Fibroblast of skin of abdomen (primary cell): ENCODE measurements at places on chromosomes 5 and 9.

GRCh38 chr5:136058972-136059354 lies 30.2 kb downstream of the TGFBI start:
- DNase-seq: no peak

GRCh38 chr5:456351-457194 lies 13.6 kb downstream of the EXOC3 start:
- no peak for DNase-seq

GRCh38 chr5:34694012-34694411 lies 37.9 kb downstream of the RAI14 start:
- DNase-seq: no peak

- DNase-seq: no peak
Measured at GRCh38 chr5:32814141-32814540, 103.0 kb downstream of the NPR3 start.

DNA sequence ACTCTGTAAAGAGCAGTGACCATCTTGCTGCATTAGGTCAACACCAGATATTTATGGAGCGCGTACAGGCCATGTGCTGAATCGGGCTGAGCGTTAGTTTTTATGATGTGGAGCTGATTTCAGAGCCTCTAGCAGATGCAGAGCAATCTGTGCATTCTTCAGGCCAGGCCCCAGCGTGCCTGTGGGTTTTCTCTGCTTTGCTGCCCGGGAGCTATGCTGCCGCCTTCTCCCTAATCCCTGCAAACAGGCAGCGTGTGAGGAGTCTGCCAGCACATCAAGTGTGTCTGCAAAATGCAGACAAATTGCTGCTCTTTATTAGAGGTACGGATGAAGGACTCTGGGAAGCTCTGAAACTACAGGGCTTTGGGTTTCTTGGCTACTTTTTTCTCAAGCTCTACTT lies 170.0 kb downstream of the NTRK2 start:
- DNase-seq: peak; percentile 87

DNA sequence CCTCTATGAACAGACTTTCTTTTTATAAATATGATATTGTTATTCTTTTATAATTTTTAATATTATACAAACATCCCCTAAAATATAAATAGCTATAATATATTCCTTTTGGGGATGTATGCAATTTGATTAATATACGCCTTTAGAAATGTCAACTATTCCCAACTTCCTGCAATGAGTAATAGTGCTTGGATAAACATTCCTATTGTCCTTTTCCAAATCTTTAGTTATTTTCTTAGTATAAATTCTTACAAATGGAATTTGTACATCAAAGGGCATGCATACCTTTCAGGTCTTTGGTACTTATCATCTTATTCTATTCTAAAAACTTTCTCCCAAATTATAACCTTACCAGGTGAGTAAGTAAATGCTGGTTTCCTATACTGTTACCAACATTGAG lies 6.2 kb downstream of the NLN start:
- DNase-seq: no peak

GRCh38 chr9:134088063-134088725 lies 20.4 kb upstream of the BRD3 start:
- no peak for DNase-seq

- DNase-seq: peak; percentile 42
Measured at GRCh38 chr9:83981126-83981871, 694 bp downstream of the RMI1 start.

- no peak for DNase-seq
Measured at GRCh38 chr5:112693301-112693700, 44.4 kb upstream of the APC start.

DNA sequence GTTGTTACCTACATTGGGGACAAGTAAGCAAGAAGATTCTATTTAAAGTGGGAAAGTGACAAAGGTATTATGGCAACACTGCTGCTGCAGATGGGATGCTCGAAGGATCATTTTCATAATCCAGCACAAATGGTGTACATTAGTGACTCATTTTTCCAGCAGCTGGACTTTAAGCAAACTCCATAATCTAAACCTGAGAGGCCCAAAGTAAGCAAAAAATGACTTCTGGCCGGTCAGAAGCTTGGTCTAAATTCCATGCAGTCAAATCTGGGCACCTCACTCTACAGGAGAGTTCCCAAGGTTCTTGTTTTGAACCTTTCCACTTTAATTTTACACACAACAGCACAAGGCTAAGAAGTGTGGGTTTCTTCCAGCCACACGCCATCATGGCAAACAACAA lies 43.6 kb upstream of the TRAF1 start:
- peak; percentile 9 for DNase-seq

DNA sequence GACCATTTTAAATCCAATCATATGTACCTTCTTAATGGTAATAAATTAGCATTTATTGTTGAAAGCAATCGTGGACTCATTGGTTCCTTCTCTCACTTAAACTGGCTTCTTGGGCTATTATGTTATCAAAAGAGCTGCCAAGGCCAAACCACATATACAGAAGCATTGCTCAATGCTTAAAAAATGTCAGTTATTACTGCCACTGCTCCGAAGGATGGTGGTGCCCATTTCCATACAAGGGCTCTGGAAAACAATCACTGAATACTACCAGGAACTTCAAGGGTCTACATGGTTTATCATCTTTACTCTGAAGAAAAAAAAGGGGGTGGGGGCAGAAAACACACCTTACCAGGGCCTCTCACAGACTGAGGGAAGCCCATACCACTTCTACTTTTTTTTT lies 104.3 kb downstream of the GNAQ start:
- peak; percentile 46 for DNase-seq

- DNase-seq: peak; percentile 42
Measured at GRCh38 chr5:66933066-66933465, 263.5 kb downstream of the CD180 start.

- DNase-seq: no peak
Measured at GRCh38 chr9:85290019-85290418, 451.7 kb downstream of the AGTPBP1 start.

DNA sequence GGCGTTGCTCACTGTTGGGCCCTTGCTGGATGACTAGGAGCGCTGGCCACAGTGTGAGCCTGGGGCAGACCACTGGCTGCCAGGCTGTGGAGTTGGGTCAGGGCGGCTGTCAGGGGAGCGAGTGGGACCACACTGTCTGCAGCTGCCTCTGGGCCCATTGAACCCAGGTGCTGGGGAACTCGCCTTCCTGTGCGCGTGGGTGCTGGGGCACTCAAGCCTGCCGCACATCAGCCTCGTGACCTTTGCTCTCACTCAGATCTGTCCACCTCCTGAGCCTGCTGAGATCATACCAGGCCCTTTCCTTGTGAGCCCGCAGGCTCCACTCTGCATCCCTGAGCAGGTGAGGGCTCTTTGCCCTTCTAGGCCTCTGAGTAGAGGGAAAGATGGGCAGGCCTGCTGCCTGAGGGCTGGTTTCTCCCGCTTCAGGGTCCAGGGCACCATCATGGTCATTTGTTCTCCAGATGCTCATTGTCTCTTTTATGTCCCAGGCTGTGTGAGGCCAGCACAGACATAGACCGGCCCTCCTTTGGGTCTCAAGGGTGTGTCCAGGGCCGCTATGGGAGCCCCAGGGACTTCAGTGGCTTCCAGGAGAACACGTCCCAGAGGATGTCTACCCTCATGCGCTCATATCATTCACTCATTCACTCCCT lies 26.5 kb downstream of the WNK2 start:
- DNase-seq: no peak

DNA sequence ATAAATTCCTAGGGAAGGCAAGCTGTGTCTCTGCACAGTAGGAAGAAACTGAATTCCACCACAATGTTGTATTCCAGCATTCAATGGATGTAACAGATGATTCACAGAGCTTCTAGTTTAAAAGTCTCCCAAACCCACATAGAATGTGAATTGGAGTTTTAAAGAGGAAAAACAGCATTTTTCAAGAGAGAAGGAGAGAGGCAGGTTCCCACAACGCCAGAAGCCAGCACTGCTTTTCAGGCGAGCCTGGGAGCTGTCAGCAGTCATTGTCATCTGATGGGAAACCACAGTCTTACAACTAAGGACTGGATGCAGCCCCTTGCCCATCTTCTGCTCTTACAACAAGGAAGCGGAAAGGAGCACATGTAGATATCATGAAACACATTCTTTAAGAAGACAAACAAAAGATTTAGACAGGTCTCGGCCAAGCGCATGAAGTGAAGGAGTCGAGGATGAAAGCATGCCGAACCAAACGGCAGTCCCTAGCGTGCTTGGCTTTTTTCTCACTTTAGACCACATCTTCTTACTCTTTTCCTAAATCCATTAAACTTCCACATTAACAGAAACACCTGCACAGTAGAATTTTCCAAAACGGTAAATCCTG lies 638 bp downstream of the DIRAS2 start:
- no peak for DNase-seq

DNA sequence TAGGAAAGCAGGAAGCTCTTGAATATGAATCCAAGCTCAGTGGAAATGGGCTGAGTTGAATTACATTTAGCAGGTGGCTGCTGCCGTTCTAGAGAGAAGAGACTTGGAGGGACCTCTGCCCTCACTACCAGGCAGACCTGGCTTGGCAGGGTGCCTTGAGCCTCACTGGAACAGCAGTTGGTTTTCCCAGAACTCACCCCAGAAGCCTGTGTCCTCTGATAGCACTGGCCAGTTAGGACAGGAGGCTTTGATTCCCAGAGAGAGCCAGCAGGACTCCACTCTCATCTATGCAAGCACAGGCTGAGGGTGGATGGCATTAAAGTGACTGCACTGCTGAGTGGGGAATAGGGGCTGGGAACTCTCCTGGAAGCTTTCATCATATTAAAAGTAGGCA lies 54.8 kb downstream of the PWWP2A start:
- no peak for DNase-seq

- no peak for DNase-seq
Measured at GRCh38 chr5:170635706-170636105, 131.9 kb downstream of the KCNIP1 start.

DNA sequence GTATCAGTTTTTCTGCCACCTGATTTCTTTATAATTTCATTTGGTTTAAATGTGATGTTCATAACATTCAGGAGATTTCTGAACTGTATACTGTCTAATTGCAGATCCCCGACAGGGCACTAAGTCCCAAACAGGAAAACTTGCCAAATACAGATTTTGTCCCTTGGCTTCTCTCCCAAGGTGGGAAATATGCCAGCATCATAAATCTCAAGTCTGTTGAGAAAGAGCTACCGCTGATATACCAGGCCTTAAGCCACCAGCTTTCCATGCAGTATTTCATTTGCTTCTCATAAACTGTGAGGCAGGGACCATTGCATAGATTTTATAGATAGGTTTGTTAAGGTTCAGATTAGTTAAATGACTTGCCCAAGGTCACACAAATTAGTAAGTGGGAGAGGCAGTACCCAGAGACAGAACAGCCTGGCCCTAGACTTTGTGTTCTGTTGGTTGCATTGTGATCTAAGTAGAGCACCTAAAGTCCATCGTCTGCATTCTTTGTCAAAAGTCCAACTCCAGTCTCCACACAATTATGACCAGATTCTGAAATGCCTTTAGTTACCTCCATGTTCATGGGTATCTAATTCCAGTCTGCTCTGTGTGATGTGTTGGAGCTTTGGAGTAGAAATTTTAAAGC lies 16.2 kb downstream of the GPR21 start:
- DNase-seq: peak; percentile 74

GRCh38 chr9:2729003-2729402 lies 11.7 kb downstream of the KCNV2 start:
- DNase-seq: peak; percentile 60

DNA sequence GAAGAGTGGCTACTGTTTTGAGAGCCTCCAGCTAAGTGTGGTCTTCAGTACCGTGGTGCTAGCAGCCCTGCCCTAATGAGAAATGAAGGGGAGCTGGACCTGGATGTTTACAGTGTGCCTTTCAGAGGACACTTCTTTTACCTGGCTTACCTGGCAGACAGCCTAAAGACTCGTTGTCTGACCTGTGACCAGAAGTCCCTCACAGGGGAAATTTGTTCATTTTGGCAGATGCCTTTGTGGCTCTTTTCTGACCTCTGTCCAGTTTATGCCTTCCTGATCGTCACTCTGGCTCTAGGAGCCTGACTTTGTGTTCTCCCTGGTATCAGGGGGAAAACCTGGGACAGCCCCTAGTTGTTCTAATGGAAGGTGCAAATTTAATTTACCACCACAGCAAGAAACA lies 475.1 kb downstream of the DMRTA1 start:
- DNase-seq: no peak

- DNase-seq: peak; percentile 90
Measured at GRCh38 chr9:18795947-18796671, 236.9 kb downstream of the SAXO1 start.

GRCh38 chr5:109901628-109901981 lies 211.9 kb downstream of the MAN2A1 start:
- no peak for DNase-seq

DNA sequence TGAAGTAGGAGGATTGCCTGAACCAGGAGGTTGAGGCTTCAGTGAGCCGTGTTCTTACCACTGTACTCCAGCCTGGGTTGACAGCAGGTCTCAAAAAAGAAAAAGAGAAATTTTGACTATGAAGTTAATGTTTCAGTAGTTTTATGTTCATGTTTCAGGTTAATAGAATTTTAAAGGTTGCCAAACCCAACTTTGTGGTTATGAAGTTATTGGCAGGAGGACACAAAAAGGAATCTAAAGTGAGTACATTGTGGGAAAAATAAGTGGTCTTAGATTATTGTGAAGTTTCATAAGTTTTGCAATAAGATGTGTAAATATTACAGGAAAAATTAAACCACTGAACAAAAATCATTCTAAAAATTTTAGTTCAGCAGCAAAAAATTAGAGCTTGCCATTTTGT lies 78.6 kb downstream of the GOLM1 start:
- DNase-seq: peak; percentile 11
